ENCODE measurements at places on chromosomes 4 and X.

- no peak for DNase-seq
Observed at GRCh38 chrX:1390621-1391369, 1.1 kb downstream of the SLC25A6 start.

DNA sequence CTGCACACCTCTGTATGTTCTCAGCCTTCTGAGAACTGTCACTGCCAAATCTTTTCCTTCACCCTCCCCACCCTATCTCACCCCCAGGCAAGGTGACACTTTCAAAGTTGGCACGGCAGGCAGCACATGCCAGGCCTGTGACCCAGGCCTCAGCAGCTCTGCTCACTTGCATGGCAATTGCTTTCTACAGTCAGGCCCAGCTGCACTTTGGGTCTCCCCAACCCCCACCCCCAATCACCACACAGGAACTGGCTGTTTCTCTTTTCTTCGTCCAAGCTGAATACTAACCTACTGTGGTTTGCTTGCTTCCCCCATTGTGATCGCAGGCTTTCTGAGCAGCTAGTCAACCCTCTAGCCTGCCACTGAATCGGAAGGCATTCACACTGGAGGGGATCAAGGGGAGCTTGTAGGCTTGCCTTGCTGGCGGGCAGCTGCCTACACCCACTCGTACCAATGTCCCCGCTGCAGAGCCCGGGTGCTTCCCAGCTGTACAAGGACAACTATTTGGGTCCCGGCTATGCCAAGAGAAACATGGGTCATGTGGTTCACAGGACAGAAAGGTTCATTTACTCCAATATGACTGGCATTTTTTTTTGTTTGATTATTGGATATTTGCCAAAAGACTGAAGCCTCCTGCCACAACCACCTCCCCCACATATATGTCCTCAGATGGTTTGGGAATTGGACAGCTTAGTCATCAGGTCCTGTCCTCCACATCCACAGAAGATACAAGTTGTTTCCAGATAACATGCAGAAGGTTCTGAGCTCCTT lies 28.1 kb downstream of the SLC25A43 start:
- no peak for DNase-seq

DNA sequence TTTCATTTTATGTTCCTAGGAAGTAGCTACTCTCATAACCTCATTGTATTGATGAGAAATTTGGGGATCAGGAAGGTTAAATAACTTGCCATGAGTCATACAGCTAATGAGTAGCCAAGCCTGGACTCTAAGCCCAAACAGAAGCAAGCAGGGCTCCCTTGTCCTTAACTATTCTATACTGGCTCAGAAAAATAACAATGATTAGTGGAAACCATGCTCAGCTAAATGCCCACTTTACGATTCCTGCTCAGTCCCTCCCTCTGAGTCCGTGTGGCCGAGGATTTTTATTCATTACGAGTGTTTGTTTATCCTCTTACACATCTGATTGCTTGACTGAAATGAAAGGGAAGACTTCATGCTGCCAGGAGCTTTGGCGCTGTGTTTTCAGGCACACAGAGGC lies 100.9 kb downstream of the SLC34A2 start:
- no peak for DNase-seq

- DNase-seq = no peak
Observed at GRCh38 chrX:480861-481417, 94.2 kb upstream of the PPP2R3B start.

- no peak for DNase-seq
Observed at GRCh38 chr4:156248917-156249316, 295.3 kb upstream of the CTSO start.

DNA sequence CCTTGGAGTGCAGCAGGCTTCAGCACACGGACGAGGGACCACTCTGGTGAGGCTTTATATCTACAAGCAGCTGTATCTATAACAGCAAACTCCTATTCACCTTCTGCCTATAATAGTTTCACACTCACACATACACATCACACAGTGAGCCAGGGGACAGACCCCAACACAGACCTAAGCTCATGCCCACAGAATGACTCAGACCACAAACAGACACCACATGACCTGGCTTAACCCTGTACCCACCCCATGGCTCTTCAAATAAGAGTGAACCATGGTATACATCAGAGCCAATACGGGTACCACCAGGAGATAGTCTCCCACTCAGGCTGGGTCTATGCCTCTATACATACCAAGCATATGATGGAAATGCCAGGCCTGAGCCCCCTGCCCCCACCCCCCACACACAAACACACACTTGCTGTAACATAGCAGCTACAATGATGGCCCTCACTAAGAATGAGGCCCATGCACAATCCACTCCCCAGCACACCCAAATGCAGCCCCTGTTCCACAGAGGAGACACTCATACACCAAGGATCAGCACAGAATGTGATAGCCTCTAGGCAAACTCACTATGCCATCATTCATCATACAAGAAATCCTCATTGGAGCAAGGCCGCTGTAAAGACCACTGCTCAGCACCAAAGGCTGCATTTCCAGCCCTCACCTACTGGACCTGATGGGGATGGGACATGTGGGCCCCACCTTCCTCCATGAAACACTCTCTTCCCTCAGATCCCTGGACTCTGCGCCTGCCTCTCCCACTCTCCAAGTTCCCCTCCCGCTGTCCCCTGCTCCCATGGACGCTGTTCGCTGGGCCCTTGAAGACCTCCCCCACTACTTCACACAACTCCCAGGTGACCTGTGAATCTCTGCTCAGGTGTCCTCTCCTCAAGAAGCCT lies 62.1 kb upstream of the XIAP start:
- DNase-seq = no peak

All from ecto neural progenitor cell (in vitro differentiated cells).